Endodermal cell (in vitro differentiated cells): ENCODE measurements at places on chromosomes 6 and 20. TPM values are rescaled to one million over a fixed set of nuclear protein-coding genes. Genes with fewer than 3 reads are reported as not detected.

DNA sequence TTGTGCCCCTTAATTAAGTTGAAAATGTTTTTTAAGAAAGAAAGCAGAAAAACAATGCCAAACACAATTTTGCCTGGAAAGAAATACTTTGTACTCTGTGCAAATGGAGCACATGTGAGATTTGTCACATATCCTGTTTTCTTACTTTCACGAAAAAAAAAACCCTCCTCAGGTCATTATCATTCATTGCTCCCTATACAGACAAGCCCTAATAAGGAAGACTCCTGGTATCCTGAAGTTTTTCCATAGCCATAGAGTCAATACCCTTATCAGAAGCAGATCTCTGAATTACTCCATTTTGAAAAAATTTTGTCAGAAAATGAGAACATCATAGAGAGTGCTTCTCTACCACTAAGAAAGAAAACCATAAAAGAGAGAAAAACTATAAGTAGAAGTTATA is 14.0 kb upstream of the NT5E start:
- DNase-seq = no peak
- no peak overlapping the region for H3K27ac ChIP-seq
- no peaks in the 10 kb centered on the region for H3K4me1 ChIP-seq
- no peaks in the 10 kb centered on the region for H3K27me3 ChIP-seq

- DNase-seq = peak; percentile 84
- H3K27me3 ChIP-seq = peaks cover 58% of the 10 kb centered on the region
- no peaks in the 10 kb centered on the region for H3K36me3 ChIP-seq
- H3K4me3 ChIP-seq = peak overlapping the region; percentile 69
Observed at GRCh38 chr6:41427642-41428335, 92.4 kb downstream of the NCR2 start.

DNA sequence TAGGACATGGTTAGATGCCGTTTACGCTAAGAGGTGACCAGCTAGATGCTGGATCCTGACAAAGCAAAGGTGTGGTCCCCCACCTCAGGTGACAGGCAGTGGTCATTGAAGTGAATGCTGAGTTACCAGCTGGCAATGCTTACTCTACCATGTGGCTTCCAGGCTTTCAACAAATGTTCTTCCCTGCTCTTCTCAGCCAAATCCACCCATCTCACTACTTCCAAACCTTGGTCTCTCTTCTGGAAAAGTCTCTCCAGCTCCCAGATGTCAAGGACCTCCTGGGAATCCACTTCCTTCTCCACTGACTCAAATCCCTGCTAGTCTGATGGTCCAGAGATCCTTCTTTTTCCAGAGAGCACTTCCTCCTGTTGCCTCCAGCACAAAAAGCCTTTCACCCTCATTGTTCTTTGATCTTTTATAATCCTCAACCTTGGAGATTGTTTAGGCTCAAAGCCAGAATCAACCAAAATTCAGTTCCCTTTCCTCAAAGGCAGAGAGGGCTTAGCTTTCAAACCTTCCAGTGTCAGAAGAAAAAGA is 228.0 kb downstream of the ZNF217 start:
- no peak for DNase-seq
- H3K36me3 ChIP-seq = no peaks in the 10 kb centered on the region
- no peak overlapping the region for H3K27ac ChIP-seq

- no peak overlapping the region for H3K27ac ChIP-seq
- H3K27me3 ChIP-seq = peaks cover 94% of the 10 kb centered on the region
- H3K4me1 ChIP-seq = peaks cover 8% of the 10 kb centered on the region
- H3K4me3 ChIP-seq = no peak overlapping the region
- peak; percentile 73 for DNase-seq
Observed at GRCh38 chr6:1387876-1388629, 1.3 kb upstream of the FOXF2 start.

DNA sequence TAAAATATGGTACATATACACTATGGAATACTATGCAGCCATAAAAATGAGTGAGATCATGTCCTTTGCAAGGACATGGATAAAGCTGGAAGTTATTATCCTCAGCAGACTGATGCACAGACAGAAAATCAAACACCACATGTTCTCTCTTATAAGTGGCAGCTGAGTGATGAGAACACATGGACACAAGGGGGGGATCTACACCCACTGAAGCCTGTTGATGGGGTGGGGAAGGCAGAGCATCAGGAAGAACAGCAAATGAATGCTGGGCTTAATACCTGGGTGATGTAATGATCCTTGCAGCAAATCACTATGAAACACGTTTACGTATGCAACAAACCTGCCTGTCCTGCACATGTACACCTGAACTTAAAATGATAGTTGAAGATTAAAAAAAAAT is 71.3 kb downstream of the MANEA start:
- H3K4me1 ChIP-seq = no peaks in the 10 kb centered on the region
- no peaks in the 10 kb centered on the region for H3K27me3 ChIP-seq
- no peak overlapping the region for H3K27ac ChIP-seq
- DNase-seq = no peak
- H3K4me3 ChIP-seq = peak overlapping the region; percentile 71
- H3K36me3 ChIP-seq = no peaks in the 10 kb centered on the region

DNA sequence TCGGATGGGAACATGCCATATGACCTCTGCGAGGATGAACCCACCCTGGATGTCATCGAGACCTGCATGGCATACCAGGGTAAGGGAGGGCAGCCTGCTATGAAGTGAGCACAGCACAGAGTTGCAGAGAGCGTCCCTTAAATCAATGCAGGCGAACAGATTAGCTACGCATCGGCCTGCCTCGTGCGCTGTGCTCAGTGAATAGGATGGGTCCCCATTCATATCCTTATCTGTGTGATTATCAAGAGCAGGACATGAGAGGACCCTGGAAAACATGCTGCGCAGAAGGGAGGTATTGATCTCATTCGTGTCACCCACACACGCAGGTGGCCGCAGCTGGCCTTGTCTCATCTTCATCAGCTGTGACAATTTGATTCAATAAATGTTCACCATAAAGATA is 25.6 kb upstream of the FAM83D start:
- no peaks in the 10 kb centered on the region for H3K4me1 ChIP-seq
- no peaks in the 10 kb centered on the region for H3K27me3 ChIP-seq
- H3K36me3 ChIP-seq = peaks cover 64% of the 10 kb centered on the region
- no peak overlapping the region for H3K4me3 ChIP-seq
- H3K27ac ChIP-seq = no peak overlapping the region

DNA sequence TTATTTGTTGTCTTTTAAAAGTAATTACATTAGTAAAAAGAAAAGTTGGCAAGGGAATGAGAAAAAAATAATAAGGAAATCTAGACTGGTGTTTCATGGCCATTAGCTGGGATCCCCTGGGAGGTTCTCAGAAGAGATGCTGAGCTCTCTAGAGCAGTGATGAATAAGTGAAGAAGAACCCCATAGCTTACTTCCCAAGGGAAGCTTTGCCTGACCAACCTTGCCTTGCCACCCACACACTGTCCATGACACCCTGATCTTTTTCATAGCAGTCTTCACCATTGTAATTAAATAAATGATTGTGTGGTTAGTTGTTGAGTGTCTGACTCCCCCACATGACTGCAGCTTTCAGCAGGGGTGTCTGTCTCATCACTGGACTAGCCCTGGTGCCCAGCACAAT is 5.9 kb downstream of the C6orf163 start:
- H3K4me1 ChIP-seq = no peaks in the 10 kb centered on the region
- DNase-seq = no peak
- H3K27me3 ChIP-seq = no peaks in the 10 kb centered on the region
- H3K27ac ChIP-seq = no peak overlapping the region
- H3K36me3 ChIP-seq = peaks cover under 1% of the 10 kb centered on the region

DNA sequence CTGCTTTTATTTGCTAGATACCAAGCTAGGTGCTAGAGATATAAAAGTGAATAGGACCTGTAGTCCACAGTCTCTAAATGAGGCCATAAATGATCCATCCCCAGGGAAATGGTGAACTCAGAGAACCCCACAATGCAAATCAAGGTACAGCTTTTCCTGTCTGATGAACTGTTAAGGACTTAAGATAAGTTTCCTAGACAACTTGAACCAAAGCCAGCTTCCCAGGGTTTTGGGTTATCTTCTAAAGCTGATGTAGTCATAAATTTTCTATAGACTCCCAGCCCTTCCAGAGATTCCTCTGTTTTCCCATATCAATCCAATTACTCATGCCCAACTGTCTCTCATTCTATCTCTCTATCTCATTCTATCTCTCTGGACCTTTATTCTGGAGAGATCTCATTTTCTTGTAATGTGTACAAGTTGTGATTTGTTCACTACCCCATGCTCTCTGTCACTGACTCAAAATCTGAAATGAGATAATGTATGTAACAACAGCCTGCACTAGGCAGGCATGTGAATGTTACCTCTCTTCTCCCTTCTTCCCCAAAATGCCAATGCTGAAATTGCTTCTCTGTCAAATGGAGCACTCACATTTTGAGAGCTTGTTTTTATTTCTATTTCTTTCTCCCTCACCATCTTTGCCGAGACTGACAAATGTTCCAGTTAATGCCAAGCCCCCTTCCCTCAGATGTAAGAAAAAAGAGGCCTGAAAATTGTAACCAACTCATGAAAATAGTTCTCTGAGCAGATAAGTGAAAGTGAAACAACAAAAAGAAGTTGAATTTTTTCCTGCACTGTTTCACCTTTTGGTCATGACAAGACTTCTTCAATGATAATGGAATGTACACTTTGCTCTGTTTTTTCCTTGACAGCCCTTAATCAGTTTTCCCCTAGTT is 279.9 kb downstream of the SLC35F1 start:
- no peaks in the 10 kb centered on the region for H3K27me3 ChIP-seq
- no peak for DNase-seq
- H3K27ac ChIP-seq = no peak overlapping the region
- H3K4me1 ChIP-seq = no peaks in the 10 kb centered on the region
- no peaks in the 10 kb centered on the region for H3K36me3 ChIP-seq

DNA sequence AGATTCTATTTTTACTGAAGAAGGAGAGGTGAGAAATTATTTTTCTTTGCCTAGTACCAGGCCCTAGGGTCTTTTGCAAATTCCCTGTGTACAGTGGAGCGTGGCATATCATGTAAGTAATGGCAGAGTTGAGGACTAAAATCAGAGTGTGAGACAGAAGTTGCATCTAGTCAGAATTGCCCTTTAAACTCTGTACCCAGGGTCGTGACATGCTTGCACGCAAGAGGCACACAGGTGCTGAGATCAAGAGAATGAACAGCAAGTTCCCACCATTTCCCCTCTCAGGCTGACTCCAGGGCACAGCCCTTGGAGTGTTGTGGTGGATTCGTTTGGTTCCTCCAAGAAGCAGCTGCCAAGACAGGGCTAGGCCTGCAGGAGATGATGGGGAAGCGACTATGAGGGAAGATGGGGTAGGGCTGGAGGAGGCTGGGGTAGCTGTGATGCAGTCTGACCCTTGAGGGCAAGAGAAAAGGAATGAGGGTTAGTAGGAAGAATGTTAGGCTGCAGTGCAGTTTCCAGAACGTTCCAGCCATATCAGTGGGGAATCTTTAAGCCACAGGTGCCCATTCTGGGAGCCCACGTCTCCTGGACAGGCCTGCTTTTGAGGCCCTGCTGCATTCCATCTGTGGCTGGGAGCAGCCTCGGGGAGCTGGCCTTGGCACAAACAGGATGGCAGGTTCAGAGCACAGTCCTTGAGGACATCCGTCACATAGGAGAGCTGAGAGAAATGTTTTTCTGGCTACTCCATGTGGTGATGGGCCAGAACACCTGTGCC is 6.9 kb downstream of the NELFCD start:
- H3K36me3 ChIP-seq = peaks cover 76% of the 10 kb centered on the region
- no peaks in the 10 kb centered on the region for H3K4me1 ChIP-seq
- H3K27ac ChIP-seq = no peak overlapping the region
- no peak overlapping the region for H3K4me3 ChIP-seq
- peak; percentile 12 for DNase-seq

GRCh38 chr20:22088882-22089281 is 383.4 kb downstream of the PAX1 start:
- no peak overlapping the region for H3K4me3 ChIP-seq
- DNase-seq = no peak
- H3K4me1 ChIP-seq = no peaks in the 10 kb centered on the region
- H3K36me3 ChIP-seq = no peaks in the 10 kb centered on the region
- H3K27ac ChIP-seq = no peak overlapping the region

GRCh38 chr6:32790306-32790705 is 26.5 kb downstream of the HLA-DOB start:
- H3K4me3 ChIP-seq = no peak overlapping the region
- no peak overlapping the region for H3K27ac ChIP-seq
- H3K36me3 ChIP-seq = no peaks in the 10 kb centered on the region

GRCh38 chr6:149423964-149424440 is 23.9 kb downstream of the SUMO4 start:
- H3K36me3 ChIP-seq = no peaks in the 10 kb centered on the region
- no peak overlapping the region for H3K27ac ChIP-seq
- no peaks in the 10 kb centered on the region for H3K4me1 ChIP-seq
- H3K4me3 ChIP-seq = no peak overlapping the region

GRCh38 chr6:157245436-157245835 is 77.9 kb downstream of the TMEM242 start:
- no peaks in the 10 kb centered on the region for H3K4me1 ChIP-seq
- DNase-seq = no peak
- H3K36me3 ChIP-seq = no peaks in the 10 kb centered on the region
- H3K4me3 ChIP-seq = no peak overlapping the region
- H3K27ac ChIP-seq = no peak overlapping the region

DNA sequence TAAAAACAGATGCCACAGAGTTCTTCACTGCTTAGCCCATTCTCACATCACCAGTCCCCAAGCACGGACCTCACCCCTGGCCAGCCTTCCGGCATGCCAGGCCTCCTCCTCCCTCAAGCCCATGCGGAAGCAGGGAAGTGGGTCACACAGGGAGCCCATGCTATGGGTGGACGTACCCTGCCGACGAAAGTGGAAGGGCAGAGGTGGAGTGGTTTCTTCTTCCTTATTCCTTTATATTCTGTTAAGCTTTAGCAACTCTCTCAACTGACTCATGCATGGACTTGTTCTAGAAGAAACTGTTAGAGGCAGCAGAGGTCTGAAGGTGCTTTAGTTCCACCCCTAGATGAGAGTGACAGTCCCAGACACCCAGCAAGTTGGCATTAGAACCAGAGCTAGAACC is 118.6 kb downstream of the LY86 start:
- no peak overlapping the region for H3K4me3 ChIP-seq
- no peak for DNase-seq
- H3K36me3 ChIP-seq = no peaks in the 10 kb centered on the region
- H3K27ac ChIP-seq = no peak overlapping the region

DNA sequence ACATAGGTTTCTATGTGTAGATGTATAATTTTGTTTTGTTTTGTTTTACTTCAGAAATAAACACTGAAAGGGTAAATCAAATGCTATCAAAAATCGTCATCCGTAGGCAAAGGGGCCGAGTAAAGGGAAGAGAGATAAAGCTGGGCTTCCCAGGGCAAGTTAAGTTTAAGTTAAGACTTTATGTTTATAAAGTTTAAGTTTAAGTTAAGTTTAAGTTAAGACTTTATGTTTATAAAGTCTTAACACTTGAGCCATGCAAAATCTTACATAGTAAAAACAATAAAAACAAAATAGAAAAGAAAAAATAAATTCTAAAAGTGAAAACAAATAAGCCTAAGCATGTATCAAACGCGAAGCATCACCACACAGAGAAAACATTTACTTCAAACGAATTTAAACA is 216.1 kb upstream of the SYNDIG1 start:
- no peak for DNase-seq
- no peak overlapping the region for H3K4me3 ChIP-seq
- H3K4me1 ChIP-seq = no peaks in the 10 kb centered on the region

- no peaks in the 10 kb centered on the region for H3K4me1 ChIP-seq
- H3K4me3 ChIP-seq = no peak overlapping the region
- no peaks in the 10 kb centered on the region for H3K27me3 ChIP-seq
- no peak overlapping the region for H3K27ac ChIP-seq
Observed at GRCh38 chr6:24968783-24969182, 33.0 kb upstream of the RIPOR2 start.

The DACT2 gene
- total RNA-seq = 16.6 to 57.5 TPM (median 16.6 TPM) in 3 replicates

The MOG gene
- not detected in 3 replicates for total RNA-seq

The SLC17A1 gene
- not detected in 2 replicates for total RNA-seq

The ZNF512B gene
- total RNA-seq = 14.9 to 25.3 TPM (median 23.7 TPM) in 3 replicates
